Activated naive CD4-positive, alpha-beta T cell treated with anti-CD3 and anti-CD28 coated beads for 36 hours (primary cell): ENCODE measurements at places on chromosomes 2 and 18. TPM values are rescaled to one million over a fixed set of nuclear protein-coding genes. Genes with fewer than 3 reads are reported as not detected.
A peak's percentile ranks its signal among the peaks of the same experiment; 100 is the strongest.

DNA sequence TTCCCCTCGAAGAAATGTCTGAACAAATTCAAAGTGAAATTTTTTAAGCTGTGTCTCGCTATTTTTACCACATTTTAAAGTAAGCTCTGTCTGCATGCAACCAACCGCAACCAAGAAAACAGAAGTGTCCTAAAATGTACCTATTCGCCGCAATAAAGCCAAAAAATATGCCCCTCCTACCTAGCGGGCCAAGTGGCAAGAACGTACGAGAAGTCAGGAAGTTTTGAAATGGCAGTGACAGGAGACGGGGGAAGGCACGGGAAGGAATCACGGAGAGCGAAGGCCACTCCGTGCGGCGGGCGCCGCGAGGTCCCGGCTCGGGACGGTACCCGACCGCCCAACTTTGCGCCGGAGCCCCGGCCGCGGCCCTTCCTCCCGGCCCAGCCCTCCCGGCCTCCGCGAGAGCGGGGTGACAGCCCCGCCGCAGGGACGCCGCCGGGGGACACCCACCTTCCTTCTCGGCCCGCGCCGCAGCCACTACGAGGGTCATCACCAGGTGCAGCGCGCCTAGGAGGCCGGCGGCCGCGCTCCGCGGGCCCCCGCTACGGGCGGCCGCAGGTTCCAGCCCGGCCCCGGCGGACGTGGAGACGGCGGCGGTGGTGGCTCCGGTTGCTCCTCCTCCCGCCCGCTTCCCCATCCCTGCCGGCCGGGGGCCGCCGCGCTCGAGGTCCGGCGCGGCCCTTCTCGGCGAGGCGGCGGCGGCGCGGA is 568 bp downstream of the TMEM131 start:
- peak overlapping the region; percentile 93 for H3K27ac ChIP-seq
- H3K4me1 ChIP-seq = peaks cover 36% of the 10 kb centered on the region
- peak overlapping the region; percentile 95 for H3K4me3 ChIP-seq

- no peak for DNase-seq
- no peak overlapping the region for H3K4me3 ChIP-seq
- peaks cover 22% of the 10 kb centered on the region for H3K27me3 ChIP-seq
Measured at GRCh38 chr2:44902217-44903137, 39.0 kb upstream of the SIX3 start.

DNA sequence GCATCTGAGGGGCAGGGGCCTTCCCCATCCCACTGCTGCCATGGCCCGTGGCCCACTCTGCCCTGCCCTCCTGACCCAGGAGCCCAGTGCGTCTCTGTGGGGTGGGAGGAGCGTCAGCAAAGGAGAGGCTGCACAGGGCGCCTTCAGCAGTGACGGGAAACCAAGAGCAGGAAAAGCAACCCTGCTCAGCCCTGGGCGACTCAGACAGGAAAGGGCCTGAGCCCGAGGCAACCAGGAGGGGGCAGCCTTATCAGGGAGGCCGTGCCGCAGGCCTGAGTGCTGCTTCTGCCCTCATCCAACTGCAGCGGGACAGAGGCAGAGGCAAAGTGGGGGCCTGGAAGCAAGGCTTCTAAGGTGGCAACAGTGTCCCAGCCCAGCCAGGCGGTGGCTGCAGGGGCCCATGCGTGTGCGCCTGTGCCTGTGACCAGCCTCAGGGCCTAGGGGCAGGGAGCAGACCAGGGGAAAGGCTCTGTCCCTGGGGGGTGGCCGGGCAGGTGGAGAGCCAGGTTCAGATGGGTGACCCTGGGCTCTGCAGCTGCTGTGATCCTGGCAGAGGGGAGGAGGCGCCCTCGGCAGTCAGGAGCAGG is 23.3 kb upstream of the ALPI start:
- H3K27me3 ChIP-seq = no peaks in the 10 kb centered on the region
- no peaks in the 10 kb centered on the region for H3K36me3 ChIP-seq
- no peaks in the 10 kb centered on the region for H3K4me1 ChIP-seq
- no peak for DNase-seq

GRCh38 chr2:46535360-46535759 is 56.0 kb downstream of the TMEM247 start:
- H3K27ac ChIP-seq = no peak overlapping the region
- H3K36me3 ChIP-seq = peaks cover 18% of the 10 kb centered on the region
- peaks cover 55% of the 10 kb centered on the region for H3K4me1 ChIP-seq
- no peaks in the 10 kb centered on the region for H3K27me3 ChIP-seq
- peak overlapping the region; percentile 42 for H3K4me3 ChIP-seq

DNA sequence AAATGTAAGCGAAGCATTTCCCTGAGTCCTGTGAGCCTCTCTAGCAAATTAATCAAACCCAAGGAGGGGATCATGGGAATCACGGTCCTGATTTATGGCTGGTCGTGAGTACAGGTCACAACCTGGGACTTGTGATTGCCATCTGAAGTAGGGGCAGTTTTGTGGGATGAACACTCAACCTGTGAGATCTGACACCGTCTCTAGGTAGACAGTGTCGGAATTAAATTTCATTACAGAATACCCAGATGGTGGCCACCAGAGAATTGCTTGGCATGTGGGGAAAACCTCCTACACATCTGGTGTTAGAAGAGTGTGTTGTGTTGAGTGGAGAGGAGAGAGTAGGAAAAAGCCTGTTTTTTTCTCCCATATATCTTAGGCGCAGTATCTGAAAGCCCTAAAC is 12.5 kb downstream of the CAPN14 start:
- H3K4me3 ChIP-seq = no peak overlapping the region
- H3K36me3 ChIP-seq = no peaks in the 10 kb centered on the region
- no peak overlapping the region for H3K27ac ChIP-seq
- no peak for DNase-seq

DNA sequence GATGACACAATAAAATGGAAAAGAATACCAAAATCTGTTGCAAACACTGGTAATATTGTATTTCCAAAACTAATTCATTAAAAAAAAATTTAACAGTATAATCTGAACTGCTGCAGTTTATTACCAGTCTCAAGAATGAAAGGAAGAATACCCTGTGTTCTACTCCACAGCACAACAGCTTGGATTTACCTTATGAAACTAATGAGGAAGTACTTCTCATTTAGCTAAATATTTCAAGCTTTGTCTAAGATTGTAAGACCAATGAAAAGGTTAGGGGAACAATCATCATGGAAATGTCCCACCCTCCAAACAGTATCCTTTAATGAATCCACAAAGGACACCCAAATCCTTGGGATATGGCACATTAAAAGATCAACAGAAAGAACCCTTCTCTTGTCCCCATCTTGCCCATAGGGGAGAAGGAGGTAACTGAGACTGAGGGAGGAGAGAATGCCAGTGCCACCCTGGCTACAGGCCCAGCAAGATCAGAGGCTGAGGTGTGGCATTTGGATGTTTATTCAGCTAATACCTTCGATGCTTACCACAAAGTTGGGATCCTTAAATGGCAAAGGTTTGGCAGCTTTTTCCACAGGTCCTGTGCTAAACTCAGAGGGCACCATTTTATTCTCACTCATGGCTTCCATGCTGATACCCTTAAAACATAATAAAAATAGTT is 17.7 kb downstream of the INO80C start:
- H3K4me1 ChIP-seq = peaks cover 51% of the 10 kb centered on the region
- no peak overlapping the region for H3K4me3 ChIP-seq
- H3K36me3 ChIP-seq = peaks cover 13% of the 10 kb centered on the region
- no peak for DNase-seq

DNA sequence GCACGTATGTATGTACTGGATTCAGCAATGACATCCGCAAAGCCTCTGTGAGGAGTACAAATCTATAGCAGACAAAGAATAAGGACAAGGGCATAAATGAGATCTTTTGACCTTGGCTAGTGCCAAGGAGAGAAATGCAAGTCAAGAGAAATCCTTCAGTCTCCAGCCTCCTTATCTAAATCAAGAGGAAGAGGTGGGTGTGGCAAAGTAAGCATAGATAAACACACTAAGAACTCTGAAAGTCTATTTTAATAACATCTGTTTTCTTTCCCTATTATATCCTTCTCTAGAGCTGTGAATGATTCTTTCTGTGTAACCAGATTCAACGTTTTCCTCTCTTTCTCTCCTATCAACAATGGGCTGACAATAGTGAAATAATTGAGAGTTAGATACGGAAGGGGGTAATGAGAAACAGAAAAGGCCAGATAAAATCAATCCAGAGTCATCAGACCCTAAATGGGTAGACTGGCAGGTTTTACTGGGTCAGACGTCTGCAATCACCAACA is 118.5 kb upstream of the ZFP36L2 start:
- H3K4me1 ChIP-seq = no peaks in the 10 kb centered on the region
- no peaks in the 10 kb centered on the region for H3K27me3 ChIP-seq
- H3K4me3 ChIP-seq = no peak overlapping the region
- no peak for DNase-seq

GRCh38 chr18:41975284-41975683 is 20.2 kb downstream of the PIK3C3 start:
- no peak overlapping the region for H3K27ac ChIP-seq
- no peaks in the 10 kb centered on the region for H3K27me3 ChIP-seq
- H3K4me3 ChIP-seq = no peak overlapping the region
- H3K36me3 ChIP-seq = peaks cover 14% of the 10 kb centered on the region
- no peak for DNase-seq
- peaks cover 50% of the 10 kb centered on the region for H3K4me1 ChIP-seq

DNA sequence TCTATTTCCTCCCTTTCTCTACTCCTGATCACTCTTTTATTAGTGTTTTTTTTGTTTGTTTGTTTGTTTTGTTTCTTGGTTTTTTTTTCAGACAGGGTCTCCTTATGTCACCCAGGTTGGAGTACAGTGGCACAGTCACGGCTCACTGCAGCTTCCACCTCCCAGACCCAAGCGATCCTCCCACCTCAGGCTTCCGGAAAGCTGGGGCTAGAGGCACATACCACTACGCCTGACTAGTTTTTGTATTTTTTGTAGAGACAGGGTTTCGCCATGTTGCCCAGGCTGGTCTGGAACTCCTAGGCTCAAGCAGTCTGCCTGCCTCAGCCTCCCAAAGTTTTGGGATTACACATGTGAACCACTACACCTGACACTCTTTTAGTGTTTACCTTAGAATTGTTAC is 122.3 kb downstream of the ATL2 start:
- H3K27ac ChIP-seq = no peak overlapping the region
- H3K36me3 ChIP-seq = no peaks in the 10 kb centered on the region
- H3K4me3 ChIP-seq = no peak overlapping the region

- H3K4me3 ChIP-seq = no peak overlapping the region
- peaks cover 18% of the 10 kb centered on the region for H3K27me3 ChIP-seq
- H3K36me3 ChIP-seq = no peaks in the 10 kb centered on the region
- no peak for DNase-seq
- no peak overlapping the region for H3K27ac ChIP-seq
Measured at GRCh38 chr18:58761241-58761969, 90.1 kb downstream of the MALT1 start.

- H3K36me3 ChIP-seq = peaks cover 5% of the 10 kb centered on the region
- no peaks in the 10 kb centered on the region for H3K27me3 ChIP-seq
- peaks cover 15% of the 10 kb centered on the region for H3K4me1 ChIP-seq
- H3K4me3 ChIP-seq = peak overlapping the region; percentile 50
- no peak overlapping the region for H3K27ac ChIP-seq
Measured at GRCh38 chr2:241609859-241610793, 26.8 kb downstream of the THAP4 start.

DNA sequence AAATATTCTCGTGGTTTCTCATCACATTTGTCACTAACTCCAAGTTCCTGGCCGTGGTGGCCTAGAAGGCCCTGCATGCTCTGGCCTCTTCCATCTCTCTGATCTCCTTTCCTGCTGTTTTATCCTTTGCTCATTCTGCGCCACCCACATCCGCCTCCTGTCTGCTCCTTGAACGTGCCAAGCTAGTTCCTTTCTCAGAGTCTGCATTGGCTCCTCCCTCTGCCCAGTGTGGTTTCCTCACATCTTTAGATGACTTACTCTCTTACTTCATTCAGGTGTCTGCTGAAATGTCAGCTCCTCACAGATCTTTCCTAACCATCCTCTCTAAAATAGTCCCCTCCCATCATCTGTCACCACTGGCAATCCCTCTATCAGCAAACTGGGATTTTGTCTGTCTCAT is 158.6 kb upstream of the RBMS1 start:
- no peaks in the 10 kb centered on the region for H3K27me3 ChIP-seq
- H3K36me3 ChIP-seq = no peaks in the 10 kb centered on the region
- DNase-seq = peak; percentile 87
- H3K4me3 ChIP-seq = no peak overlapping the region
- H3K4me1 ChIP-seq = peaks cover 30% of the 10 kb centered on the region

DNA sequence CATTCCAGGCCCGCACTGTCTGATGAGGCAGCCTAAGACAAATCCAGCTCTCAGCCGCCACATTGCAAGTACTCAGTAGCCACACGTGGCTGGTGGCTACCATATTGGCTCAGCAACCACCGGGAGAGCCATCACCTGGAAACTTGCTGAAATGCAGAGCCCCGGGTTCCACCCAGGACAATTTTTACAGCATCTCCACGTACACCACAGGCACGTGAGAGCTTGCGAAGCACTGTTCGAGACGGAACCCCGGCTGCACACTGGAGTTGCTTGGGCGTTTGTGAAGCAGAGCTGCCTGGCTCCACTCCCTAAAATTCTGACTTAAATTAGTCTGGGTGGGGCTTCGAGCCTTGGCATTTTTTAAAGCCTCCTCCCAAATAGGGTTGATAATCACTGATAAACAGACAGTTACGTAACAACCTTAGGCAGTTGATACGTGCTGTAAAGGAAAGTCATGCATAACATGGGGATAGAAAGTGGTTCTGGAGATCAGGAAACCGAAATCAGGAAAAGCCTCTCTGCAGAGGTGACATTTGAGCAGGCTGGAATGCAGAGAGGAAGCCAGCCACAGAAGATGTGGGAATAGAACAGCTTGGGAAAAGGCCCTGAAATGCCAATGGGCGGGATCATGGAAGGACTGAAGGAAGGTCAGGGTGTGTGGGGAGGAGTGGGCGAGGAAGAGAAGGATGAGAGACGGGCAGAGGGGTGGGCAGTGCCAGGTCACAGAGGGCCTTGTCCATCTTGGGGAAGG is 6.2 kb downstream of the ASAP2 start:
- DNase-seq = no peak
- no peak overlapping the region for H3K27ac ChIP-seq
- peaks cover 40% of the 10 kb centered on the region for H3K27me3 ChIP-seq

- no peaks in the 10 kb centered on the region for H3K27me3 ChIP-seq
- no peak overlapping the region for H3K27ac ChIP-seq
- DNase-seq = no peak
Measured at GRCh38 chr2:128410035-128410757, 91.5 kb upstream of the HS6ST1 start.

GRCh38 chr2:122412360-122412759 is 656.9 kb downstream of the TSN start:
- H3K36me3 ChIP-seq = no peaks in the 10 kb centered on the region
- H3K27me3 ChIP-seq = no peaks in the 10 kb centered on the region
- H3K4me3 ChIP-seq = no peak overlapping the region
- no peak overlapping the region for H3K27ac ChIP-seq
- no peaks in the 10 kb centered on the region for H3K4me1 ChIP-seq
- no peak for DNase-seq

Gene UGT1A4
- not detected for total RNA-seq

Gene SLC39A6
- total RNA-seq = 15.4 TPM

Gene MCM6
- total RNA-seq = 221 TPM

Gene PAPOLG
- 14.1 TPM for total RNA-seq

Gene NT5C1B
- total RNA-seq = not detected
